ENCODE measurements at places on chromosomes 7 and 10.

- DNase-seq, result no peak
These were observed 93.4 kb downstream of the RTKN2 start for GRCh38 chr10:62175251-62175650.

GRCh38 chr10:86856156-86856555, 99.7 kb downstream of the BMPR1A start:
- no peak for DNase-seq

- DNase-seq, result no peak
These were observed 928 bp downstream of the COMTD1 start for GRCh38 chr10:75234683-75235374.

DNA sequence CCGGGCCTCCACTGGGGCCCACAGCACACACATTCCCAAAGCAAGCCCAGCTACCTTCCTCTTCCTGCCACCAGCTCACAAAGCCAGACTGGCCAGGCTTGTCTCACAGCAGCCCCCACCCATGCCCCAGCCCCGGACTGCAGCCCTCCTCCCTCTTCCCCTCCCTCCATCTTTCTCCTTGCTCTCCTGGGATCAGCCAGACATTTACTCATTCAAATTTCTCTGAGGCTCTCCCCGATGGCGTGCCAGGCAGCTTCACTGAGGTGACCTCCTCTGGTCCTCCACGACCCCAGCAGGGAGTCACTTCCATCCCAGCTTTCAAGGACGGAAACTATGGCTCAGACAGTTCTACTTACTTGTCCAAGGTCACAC, 187.5 kb downstream of the GRID1 start:
- no peak for DNase-seq

DNA sequence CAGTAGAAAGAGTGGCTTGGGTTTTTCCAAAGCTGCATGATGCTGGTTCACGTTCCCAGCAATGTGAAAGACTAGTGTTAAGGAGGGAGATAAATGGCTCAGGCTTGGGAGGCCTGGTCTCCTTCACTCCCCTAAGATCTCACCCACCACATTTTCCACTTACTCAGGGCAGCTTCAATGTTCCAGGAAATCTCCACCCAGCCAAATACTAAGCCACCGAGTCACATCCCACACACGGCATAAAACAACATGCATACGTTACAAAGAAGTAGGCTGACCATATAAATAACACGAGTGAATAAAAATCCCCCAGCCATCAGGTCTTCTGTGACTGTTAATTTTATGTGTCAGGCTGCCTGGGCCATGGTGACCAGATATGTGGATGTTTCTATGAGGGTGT, 303.5 kb downstream of the SFMBT2 start:
- no peak for DNase-seq

- no peak for DNase-seq
These were observed 533.4 kb downstream of the TCERG1L start for GRCh38 chr10:130778166-130778545.

GRCh38 chr10:30445711-30446110, 11.7 kb downstream of the MAP3K8 start:
- peak; percentile 86 for DNase-seq

DNA sequence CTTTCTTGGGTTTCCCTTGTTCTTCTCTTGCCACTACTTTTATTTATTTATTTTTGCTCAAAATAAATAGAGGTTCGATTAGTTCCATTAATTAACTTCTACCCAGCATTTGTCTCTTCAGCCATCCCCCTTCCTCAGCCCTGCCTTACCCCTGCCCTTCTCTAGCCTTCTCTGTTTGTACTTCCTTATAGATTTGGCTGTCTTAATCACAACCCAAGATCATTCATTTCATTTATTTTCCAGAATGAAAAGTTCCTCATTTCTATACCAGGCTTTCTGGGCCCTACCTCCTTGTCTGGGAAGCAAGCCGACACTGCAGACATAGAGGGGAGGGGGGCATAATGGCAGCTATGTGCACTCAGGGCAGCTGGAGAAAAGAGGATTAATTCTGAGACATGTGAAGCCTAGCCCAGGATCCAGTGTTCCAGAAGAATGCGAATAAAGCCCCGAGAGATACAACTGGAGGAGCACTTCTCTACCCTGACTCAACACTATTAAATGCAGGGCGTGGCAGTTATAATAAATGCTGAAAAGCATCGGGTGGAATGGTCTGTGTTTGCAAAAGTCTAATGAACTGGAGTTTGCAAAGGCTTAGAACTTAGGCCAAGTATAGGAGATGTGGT, 6.4 kb upstream of the PDCD4 start:
- peak; percentile 25 for DNase-seq

DNA sequence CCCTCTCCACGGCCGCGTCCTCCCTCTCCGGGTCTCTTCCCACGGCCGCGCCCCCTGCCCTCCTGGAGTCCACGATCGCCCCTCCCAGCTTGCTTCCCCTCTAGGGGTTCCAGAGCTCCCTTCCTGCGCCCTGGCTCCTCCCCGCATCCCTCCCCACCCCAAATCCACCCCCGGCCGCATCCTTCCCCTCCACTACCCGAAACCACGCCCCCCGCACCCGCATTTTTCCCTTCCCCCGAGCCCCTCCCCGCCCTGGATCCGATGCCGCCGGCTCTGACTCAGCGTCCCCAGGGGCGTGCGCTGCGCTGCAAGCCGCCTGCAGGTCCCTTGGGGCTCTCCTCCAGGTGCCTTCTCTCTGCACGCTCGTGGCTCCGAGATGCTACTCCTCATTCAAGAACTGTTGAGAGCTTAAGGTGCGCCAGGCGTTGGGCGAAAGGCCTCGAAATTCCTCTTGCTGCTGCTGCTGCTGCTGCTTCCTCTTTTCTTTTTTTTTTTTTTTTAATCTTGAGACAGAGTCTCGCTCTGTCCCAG, 372 bp upstream of the TMEM130 start:
- DNase-seq, result no peak

- DNase-seq, result peak; percentile 8
These were observed 73.8 kb upstream of the EFCAB10 start for GRCh38 chr7:105655067-105655466.

GRCh38 chr7:68314208-68314607, 1284.1 kb upstream of the AUTS2 start:
- DNase-seq, result no peak

DNA sequence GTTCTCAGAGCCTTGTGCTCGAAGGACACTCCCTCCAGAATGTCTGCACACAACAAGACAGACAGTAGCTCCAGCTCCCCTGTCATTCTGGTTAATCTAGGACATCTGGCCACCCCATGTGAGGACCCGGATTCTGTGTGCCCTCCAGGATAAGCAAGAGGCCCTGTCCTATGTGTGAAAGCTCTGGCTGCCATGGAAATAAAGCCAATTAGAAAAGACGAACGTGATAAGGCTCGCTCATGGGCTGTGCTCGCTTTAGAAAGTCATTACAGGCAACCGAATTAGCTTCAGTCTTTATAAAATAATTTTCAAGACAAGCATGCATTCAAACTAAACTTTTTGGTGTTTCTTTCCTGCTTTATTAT, 263.4 kb downstream of the INHBA start:
- DNase-seq, result no peak

- DNase-seq, result no peak
These were observed 234.8 kb downstream of the TRIL start for GRCh38 chr7:28723336-28723735.

- DNase-seq, result no peak
These were observed 191.5 kb downstream of the DIP2C start for GRCh38 chr10:497898-498451.

- DNase-seq, result no peak
These were observed 49.5 kb upstream of the ZNF138 start for GRCh38 chr7:64744680-64745079.

- DNase-seq, result no peak
These were observed 52.0 kb downstream of the RAB11FIP2 start for GRCh38 chr10:117994771-117995170.

GRCh38 chr7:27210441-27211083, 10.7 kb upstream of the HOXA13 start:
- peak; percentile 43 for DNase-seq

- no peak for DNase-seq
These were observed 20.1 kb upstream of the OR6B1 start for GRCh38 chr7:143979998-143980397.

DNA sequence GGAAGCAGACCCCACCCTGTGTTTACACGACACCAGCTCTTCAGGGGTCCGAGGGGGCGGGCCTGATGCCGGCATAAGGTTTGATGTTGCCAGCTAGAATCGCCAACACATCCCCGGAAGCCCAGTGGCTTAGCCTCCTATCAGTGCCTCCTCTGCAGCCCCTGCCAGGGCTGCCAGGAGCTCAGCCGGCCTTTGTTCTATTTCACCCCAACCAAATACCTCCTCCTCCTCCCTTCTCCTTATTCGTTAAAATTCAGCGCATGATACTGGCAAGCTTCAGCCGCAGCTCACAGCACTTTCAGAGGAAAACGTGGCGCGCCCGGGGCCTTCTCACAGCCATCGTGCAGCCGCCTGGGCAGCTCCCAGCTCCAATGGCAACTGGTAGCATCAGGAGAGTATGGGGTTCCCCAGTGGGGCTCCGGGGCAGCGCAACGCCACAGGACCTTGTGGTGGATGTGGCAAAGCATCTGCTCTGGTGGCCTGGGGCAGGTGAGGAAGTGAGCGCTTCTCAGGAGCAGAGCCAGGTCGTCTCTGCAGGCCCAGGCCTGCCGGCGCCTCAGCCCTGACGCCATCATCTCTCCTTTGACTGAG, 176.4 kb upstream of the RHEB start:
- DNase-seq, result no peak

DNA sequence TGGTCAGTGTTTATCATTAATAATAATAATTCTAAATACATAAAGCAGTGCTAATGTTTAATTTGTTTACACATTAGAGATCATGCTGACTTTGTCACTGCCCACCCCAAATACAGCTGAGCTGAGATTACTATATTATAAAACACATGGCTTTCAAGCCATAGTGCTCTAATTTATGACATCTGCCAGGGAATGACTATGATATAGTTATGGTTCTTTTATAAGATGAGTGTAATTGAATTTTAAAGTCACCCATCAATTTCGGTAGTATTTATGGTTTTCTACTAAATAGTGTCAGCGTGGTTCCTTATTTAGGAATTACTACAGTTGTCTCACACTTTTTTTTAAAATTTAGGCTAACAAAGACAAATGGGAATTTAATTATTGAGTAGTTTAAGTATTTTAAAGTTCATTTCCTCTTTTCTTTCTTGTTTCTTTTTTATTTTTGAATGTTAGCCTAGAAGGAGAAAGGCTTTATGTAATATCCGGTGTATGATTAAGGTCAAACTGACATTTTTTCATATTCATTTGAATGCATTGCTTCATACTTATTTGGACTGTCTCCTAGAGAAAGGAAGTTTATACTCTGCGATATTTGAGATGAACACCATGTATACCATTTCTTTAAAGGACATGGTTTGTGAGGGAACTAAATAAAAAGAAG, 3.9 kb downstream of the CDK14 start:
- DNase-seq, result no peak

- DNase-seq, result no peak
These were observed 14.8 kb downstream of the ATG9B start for GRCh38 chr7:151009327-151010036.

DNA sequence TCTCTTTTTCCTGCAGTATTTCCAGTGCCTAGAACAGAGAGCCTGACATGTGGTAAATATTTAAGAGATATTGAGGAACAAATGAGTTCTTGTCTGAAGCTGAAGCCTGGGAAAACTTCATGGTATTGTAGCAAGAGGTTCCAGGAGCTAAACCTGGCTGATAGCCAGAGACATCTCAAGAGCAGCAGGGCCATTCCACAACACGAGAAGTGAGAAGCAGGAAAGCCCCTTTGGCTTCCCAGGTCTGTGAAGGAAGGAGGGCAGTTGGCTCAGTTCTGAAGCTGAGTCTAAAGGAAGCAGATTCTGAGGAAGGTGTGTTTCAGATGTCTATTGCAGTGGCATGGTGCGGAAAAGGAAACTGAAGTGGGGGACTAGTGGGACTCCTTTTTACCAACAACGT, 63.8 kb upstream of the FAM204A start:
- no peak for DNase-seq

DNA sequence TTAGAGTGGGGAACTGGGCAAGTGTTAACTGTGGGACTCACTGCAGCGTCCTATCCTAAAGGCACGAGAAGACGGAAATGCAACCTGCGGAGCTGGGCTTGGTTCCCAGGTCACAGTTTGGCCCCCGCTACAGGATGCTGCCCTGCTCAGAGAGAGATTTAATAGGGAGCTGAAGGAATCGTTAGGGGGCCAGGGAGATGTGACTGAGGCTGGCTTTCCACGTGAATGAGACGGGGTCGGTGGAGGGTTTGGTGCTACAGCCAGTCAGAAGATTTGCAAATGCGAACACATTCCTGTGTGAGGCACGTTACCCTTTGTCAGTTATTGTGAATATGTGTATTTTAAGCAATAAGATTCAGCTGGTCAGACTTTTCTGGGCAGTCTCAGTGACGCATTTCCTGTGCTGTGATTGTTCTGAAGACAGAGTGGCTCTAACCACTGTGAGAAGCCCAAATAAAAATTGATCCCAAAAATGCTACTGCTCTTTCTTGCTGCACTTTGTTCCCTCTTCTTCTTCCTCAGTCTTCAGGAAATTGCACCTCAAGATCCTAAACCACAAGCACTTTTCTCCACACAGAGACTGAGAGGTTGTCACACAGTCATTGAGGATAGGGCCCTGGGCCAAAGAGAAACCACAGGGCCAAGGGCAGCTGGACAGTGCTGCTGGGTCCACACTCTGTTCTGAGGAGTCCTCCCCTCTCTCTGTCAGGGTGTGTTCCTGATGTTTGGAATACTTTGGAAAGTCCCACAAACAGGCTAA, 21.2 kb downstream of the CYP17A1 start:
- DNase-seq, result peak; percentile 64

- DNase-seq, result no peak
These were observed 8.5 kb upstream of the ZNF467 start for GRCh38 chr7:149781921-149782320.

- DNase-seq, result peak; percentile 66
These were observed 164.6 kb upstream of the SH2B2 start for GRCh38 chr7:102122026-102122425.

GRCh38 chr7:135190703-135191102, 20.2 kb upstream of the CYREN start:
- no peak for DNase-seq

DNA sequence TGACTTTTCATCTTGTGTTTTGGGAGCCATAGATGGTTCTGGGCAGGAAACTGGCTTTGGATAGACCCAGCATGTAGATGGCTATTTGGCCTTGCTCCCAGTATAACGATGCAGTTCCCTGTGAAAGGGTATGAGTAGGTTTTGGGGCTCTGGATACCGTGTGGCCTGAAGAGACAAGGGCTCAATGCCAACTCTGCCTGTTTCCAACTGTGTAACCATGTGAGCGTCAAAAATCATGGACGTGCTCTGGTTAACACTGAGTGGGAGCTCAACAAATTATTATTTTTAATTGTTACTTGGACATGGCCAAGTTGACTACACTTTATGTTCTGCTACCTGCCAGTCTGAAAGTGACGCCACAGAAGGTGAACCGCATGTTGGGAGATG, 41.8 kb downstream of the EGFR start:
- peak; percentile 31 for DNase-seq

- DNase-seq, result no peak
These were observed 319 bp upstream of the GATA3 start for GRCh38 chr10:8054244-8054493.

- no peak for DNase-seq
These were observed 6.2 kb downstream of the ZNF775 start for GRCh38 chr7:150385302-150385723.

GRCh38 chr7:43649755-43650274, 66.9 kb downstream of the STK17A start:
- DNase-seq, result peak; percentile 78

All from RPMI7951 (cell line).